ENCODE measurements at places on chromosomes 6 and 20.
A peak's percentile ranks its signal among the peaks of the same experiment; 100 is the strongest.

DNA sequence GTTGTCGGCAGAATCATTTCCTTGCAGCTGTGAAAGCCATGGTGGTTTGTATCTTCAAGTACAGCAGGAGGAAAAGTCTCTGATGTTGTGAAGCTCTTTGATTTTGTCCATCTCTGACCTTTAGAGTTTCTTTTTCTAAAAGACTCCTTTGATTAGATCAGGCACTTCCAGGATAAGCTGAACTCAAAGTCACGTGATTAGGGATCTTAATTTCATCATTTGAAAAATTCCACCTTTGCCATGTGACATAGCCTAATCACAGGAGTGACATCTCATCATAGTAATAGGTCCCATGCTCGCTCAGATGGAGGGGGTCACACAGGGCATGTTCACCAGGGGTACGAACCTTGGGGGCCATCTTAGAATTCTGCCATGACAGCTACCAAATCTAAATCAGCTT is 441.5 kb upstream of the CDH4 start:
- no peak for DNase-seq

DNA sequence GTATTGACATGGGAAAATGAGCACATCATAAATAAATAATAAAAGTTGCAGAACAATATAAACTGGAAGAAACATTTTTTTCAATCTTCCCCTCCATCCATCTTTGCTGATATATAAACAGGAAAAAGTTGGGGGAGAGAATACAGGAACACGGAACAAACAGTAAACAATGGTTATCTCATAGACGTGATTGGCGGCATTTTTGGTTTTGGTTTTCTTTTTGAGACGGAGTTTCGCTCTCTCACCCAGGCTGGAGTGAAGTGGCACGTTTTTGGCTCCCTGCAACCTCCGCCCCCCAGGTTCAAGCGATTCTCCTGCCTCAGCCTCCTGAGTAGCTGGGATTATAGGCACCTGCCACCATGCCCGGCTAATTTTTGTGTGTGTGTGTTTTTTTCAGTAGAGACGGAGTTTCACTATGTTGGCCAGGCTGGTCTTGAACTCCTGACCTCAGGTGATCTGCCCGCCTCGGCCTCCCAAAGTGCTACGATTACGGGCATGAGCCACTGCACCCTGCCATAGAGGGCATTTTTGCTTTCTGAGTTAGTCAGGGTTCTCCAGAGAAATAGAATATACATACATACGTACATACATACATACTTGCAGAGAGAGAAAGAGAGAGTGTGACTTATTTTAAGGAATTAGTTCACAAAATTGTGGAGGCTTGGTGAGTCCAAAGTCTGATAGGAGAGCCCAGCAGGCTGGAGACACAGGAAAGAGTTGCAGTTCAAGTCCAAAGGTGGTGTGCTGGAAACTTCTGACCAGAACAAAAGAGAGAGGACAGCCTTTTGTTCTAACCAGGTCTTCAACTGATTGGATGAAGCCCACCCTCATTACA is 22.6 kb downstream of the GNL1 start:
- DNase-seq = no peak

DNA sequence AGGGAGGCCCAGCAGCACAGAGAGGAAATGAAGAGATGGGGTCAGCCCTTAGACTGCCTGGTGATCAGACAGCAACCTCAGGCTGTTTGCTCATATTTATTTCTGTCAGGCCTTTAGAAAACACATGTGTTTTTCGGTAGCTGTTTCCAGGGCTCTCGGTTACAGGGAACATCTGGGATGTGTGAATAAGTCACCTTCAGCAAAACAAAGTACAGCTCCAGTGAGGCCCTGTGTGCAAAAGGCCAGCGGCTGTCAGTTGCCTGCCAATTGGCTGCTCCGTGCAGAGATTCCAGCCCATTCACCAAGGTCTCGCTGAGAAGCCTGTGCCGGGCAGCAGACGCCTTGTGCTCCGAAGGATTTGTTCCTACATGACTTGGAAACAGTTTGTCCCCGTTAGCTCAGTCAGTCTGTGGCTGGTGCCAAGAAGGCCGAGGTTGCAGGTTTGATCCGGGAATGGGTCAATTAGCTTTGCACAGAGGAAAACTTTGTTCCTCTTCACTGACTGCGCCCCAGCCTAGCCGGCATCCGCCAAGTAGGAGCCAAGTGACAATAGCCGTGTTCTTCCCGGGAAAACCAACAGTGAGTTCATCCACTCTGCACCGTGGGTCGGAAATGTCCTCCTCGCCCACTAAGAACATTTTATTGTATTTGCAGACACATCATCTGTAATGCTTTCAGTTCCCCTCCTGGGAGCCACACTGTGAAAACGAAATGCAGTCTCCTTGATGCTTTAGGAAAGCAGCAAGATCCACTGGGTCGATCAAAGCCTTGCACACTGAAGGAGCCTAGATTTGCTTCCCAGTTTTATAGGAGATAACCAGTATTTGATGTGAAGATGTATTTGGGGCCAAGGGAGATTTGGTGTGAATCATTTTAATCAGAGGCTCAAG is 315.4 kb upstream of the CDYL start:
- DNase-seq = peak; percentile 27

DNA sequence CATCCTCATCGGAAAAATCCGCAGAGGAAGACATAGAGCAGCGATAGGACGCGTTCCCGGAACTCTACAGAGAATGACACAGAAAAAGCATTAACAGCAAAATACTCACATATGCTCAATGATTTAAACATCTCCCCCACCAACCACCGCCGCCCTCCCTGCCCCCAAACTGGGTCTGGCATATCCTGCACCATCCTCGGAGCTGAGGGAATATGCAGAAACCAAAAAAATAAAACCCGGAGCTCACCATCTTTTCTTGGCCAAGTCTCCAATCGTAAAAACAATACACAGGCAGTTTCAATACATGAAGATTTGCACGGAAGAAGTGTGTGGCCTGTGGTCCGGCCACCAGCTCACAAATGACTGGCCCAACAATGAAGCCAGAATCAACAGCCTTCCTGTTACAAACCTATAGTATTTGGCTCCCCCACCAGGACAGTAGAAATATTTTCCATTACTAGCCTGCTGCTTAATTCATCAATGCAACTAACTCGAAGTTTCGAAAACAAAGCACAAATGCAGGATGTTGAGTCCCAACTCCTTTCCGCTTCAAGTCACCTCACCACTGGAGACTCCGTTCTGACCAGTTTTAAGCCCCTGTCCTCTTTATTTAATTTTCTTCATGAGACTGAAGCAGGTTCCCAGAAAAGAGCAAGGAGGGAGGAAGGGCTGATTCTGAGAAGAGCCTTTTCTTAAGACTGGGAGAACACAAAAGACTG is 103.2 kb upstream of the BEND6 start:
- peak; percentile 81 for DNase-seq

- DNase-seq = peak; percentile 80
Observed at GRCh38 chr6:17473554-17473953, 80.2 kb downstream of the CAP2 start.

DNA sequence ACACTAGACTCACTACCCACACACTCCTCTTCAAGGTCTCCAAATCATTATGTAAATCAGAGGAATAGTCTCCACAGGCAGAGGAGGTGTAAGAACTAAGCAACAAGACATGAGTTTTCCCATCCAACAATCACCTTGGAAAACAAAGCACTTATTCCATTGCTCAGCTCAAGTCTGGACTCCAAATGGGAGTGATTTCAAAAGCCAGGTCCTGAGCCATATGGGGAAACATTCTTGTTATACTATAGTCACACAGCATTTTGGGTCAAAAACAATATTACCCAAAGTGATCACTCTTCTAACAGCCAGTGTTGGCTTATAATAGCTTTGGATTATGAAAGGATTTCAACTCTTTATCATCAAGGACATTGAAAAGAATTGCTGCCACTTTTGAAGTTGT is 3.6 kb upstream of the PRPH2 start:
- DNase-seq = no peak

DNA sequence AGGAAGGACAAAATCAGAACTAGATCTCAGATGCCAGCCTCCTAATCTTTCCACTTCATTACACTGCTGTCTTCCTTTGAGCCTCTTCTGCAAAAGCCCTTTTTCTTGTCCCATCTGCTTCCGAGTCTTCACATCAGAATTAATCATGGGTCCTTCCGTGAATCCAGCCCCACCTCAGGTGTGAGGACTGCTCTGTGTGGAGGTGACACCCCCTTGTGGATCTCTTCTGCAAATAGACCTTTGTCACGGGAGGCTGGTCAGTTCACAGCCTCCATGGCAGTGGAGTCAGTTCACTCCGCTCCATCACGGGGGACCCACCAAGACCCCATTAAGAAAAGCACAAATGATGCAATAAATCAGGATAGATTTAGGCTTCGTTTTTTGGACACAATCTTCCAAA is 171.1 kb downstream of the ADAT2 start:
- DNase-seq = no peak

DNA sequence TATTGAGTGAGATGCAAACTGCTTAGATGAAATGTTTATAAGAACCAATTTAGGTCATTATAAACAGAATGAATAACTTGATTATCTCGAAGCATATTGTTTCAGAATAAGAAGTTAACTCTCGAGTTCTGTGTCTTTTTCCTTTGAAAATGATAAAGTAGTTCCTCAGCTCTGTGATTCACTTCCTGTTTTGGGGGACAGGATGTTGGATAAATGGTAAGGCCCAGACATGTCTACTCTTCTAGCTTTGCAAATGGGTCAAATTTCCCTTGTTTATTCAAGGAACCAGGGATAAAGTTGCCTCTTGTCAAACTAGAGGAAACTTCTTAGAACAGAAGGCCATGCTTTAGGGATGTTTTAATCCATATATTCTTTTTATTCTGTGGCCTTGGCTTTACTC is 246.9 kb downstream of the SOX4 start:
- no peak for DNase-seq

DNA sequence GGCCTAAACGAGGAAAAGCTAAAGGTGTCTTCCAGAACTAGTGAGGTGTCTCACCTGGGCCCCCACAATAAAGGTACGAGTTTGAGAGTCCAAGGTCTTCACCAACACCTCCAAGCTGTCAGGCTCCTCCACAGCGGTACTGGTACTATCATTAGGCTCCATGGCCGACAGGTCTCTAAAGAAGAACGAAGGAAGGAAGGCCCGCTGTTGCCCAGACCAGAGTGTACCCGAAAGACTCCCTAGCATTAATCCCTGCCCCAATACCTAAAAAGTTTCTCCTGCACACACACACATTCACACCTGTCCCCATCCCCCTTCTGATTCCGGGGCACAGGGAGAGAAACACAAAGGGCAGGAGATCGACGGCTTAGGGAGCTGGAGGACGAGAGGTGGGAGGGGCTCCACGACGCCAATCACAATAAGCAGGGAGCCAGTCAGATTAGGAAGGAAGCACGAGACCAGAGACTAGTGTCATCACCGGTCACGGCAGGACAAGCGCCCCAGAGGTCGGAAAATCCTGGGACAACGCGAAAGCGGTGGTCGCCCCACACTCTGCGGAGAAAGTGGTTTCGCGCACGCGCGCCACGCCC is 764 bp downstream of the BAG6 start:
- peak; percentile 75 for DNase-seq

DNA sequence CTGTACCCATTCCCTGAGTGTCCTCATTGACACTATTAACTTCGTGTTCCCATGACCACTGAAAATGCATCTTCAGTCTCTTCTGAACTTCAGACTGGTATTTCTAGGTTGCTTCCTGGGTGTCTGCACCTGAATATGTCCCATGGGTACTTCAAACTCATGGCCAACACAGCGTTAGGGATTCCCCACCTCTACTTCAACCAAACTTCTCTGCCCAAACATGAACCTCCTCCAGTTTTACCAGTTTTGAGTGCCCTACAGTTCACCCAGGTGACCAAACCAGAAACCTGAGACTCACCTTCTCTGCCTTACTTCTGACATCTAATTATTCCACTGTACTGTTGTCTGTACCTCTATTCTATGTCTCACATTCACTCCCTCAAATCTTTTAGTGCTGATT is 99.5 kb upstream of the SUPT3H start:
- DNase-seq = no peak

DNA sequence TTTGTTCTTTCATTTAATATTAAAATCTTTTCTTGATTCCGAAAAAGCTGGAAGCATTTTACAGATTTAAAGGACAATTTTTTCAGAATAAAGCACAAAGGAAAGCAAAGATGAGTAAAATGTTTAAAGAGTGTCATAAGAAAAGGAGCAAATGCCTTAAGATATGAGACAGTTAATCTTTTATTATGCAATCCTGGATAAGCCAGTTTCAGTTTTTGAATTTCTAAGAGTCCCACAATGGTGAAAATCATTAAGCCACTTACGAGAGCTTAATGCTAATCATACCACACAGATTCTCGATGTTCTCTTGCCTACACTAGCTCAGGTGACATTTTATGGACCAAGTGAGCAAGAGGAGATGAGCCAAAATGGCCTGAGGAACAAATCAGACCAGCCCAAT is 103.7 kb upstream of the RNF217 start:
- DNase-seq = no peak

GRCh38 chr6:125154761-125155135 is 1.2 kb downstream of the TPD52L1 start:
- DNase-seq = no peak

DNA sequence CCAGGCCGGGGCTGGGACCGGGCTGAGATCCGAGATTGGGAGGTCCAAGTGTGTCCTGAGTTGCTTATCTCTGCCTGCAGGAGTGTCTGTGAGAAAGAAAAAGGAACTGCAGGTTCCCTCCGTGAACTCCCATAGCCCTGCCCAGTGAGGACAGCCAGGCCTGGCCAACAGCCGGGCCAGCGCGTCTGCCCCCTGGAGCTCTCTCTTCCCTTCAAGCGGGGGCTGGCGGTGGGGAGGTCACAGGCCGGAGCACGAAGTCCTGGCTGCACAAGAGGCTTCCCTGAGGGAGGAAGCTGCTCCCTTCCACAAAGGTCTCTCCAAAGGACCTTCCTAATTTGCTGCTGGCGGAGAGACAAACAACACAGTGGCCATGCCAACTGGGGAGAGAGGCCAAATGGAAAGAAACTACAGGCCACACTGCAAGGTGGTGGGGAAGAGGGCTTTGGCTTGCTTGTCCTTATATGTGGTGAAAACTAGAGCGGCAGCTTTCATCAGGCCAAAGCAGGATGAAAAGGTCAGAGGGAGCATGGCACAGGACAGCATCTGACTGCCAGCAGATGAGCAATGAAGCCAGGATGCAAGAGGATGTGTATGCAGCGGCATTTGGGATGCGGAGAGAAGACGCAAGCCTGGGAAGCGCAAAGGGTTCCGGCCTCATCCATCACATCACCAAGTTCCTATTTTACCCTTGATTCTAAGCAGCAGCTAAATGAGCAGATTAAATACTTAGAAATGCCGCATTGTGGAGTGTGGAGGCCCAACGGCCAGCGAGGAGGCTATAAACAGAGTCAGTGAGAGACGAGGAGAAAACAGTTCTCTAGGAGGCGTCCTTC is 260.0 kb downstream of the ERMARD start:
- DNase-seq = no peak

- no peak for DNase-seq
Observed at GRCh38 chr6:25472306-25472705, 179.7 kb upstream of the SCGN start.

DNA sequence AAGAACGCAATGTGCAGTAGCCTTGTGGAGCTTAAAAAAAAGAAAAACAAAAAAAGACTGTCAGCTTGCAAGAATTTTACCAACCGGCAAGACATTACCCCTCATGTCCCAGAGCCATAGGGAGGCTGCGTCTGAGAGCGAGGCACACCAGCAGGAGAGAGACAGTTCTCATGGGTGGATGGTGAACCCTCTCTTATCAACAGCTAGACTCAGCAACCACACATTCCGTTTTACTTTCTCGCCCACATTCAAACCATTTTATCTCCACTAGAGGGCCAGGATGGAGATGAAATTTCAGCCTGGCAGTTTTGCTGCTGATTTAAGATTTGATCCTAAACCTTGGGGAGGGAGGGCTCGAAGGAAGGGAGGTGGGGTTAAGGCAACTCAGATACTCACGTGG is 247.0 kb downstream of the ATXN1 start:
- DNase-seq = peak; percentile 77

GRCh38 chr20:57040924-57041323 is 225.5 kb downstream of the BMP7 start:
- no peak for DNase-seq

- no peak for DNase-seq
Observed at GRCh38 chr20:18091623-18092022, 33.9 kb upstream of the OVOL2 start.

Data from renal pelvis (tissue), 12 donors.